ENCODE measurements at places on chromosomes 4 and X.

GRCh38 chrX:15507005-15507404 is 6.4 kb downstream of the BMX start:
- DNase-seq, result no peak

DNA sequence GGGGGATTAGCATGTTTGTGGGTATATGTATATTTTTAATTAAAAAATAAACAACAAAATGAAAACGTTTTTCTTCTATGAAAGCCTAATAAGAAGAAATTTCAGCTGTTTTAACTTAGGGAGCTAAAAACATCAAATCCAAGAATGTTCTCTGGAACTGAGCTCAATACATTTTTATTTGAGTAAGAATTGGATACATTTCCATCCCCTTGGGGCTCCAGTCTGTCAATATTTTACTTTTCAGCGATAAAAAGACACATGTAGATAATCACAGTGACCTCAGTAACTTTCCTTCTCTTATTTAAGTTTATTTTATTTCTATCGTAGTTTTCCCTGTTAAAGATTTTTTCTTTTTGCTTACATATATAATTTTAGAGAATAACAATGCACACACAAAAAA is 59.3 kb downstream of the ELOVL6 start:
- no peak for DNase-seq

GRCh38 chr4:107740381-107740780 is 20.3 kb upstream of the PAPSS1 start:
- DNase-seq, result no peak

- DNase-seq, result no peak
These were observed 66.3 kb downstream of the ITM2A start for GRCh38 chrX:79300856-79301255.

Measured in NCI-H1436 treated with DMSO at 0.1 percent for 48 hours (cell line).